Small intestine (tissue), 16 donors: ENCODE measurements at places on chromosomes 11 and 22. TPM values are rescaled to one million over a fixed set of nuclear protein-coding genes. Genes with fewer than 3 reads are reported as not detected.
A peak's percentile ranks its signal among the peaks of the same experiment; 100 is the strongest.

RAB39A gene
- polyA plus RNA-seq: not detected

DNA sequence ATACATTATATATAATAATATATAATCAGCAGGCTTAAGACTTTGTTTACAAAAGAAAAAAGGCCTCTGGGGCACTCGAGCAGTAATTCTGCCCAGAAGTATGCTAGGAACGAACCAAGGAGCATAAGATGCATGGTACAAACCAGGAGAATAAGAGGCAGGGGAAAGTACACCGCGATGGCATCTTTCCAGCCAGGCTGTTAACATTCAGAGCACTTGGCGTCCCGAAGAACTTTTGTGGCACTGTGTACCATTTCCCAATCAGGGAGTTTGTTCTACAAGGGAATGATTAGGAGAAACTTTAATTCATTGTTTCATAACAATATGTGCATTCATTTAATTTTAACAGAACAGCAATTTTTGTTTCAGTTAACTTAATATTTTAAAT is 125.1 kb downstream of the WT1 start:
- no peaks in the 10 kb centered on the region for H3K4me1 ChIP-seq
- DNase-seq: no peak
- H3K27ac ChIP-seq: no peak overlapping the region
- H3K4me3 ChIP-seq: no peak overlapping the region
- no peaks in the 10 kb centered on the region for H3K36me3 ChIP-seq

OR8G5 gene
- not detected for polyA plus RNA-seq

GRCh38 chr22:49368221-49368975 is 459.3 kb downstream of the BRD1 start:
- no peak overlapping the region for H3K4me3 ChIP-seq
- no peak overlapping the region for H3K27ac ChIP-seq
- no peaks in the 10 kb centered on the region for H3K27me3 ChIP-seq
- no peaks in the 10 kb centered on the region for H3K36me3 ChIP-seq

DNA sequence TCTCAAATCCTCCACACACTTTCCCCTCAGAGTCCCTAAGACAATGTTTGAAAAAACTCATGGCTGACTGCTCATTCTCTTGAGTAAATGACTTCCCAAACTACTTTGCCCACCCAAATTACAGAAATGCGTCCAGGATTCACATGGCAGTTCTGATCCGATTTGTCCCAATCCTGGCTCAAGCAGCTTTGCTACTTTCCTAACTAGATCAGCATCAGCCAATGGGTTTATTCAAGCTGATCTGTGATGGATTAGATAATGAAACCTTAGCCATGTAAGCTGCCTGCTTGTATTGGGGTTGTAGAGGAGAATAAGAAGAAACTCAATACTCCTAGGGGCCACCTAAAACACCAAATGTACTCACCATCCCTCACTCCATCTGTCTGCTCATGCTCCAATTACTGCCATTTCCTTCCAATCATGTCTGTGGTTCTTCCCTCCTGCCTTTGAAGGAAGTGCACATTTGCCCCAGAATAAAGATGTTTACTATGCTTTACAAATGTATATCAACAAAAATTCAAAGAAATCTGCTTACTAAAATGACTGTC is 6.9 kb downstream of the RBFOX2 start:
- H3K4me3 ChIP-seq: no peak overlapping the region
- no peaks in the 10 kb centered on the region for H3K36me3 ChIP-seq
- no peaks in the 10 kb centered on the region for H3K27me3 ChIP-seq
- no peak for DNase-seq

- no peaks in the 10 kb centered on the region for H3K36me3 ChIP-seq
- no peaks in the 10 kb centered on the region for H3K4me1 ChIP-seq
- no peak overlapping the region for H3K4me3 ChIP-seq
- no peak for DNase-seq
Measured at GRCh38 chr11:73963861-73964260, 13.0 kb downstream of the DNAJB13 start.

RASGRP2 gene
- 14.6 TPM for polyA plus RNA-seq

PGA5 gene
- polyA plus RNA-seq: 0.89 TPM

SCN3B gene
- polyA plus RNA-seq: under 0.01 TPM

GRCh38 chr22:30268331-30268730 is 1.7 kb upstream of the OSM start:
- no peak overlapping the region for H3K4me3 ChIP-seq
- no peaks in the 10 kb centered on the region for H3K27me3 ChIP-seq

C11orf87 gene
- polyA plus RNA-seq: 0.01 TPM

- no peak for DNase-seq
- no peaks in the 10 kb centered on the region for H3K36me3 ChIP-seq
- peaks cover 22% of the 10 kb centered on the region for H3K4me1 ChIP-seq
- no peak overlapping the region for H3K4me3 ChIP-seq
Measured at GRCh38 chr11:129417458-129417857, 41.8 kb downstream of the BARX2 start.

GRCh38 chr11:70128435-70128906 is 50.4 kb downstream of the ANO1 start:
- no peak for DNase-seq
- H3K4me3 ChIP-seq: no peak overlapping the region
- H3K27me3 ChIP-seq: no peaks in the 10 kb centered on the region
- no peak overlapping the region for H3K27ac ChIP-seq
- peaks cover 9% of the 10 kb centered on the region for H3K36me3 ChIP-seq
- no peaks in the 10 kb centered on the region for H3K4me1 ChIP-seq

UCP3 gene
- polyA plus RNA-seq: 0.84 TPM

DNA sequence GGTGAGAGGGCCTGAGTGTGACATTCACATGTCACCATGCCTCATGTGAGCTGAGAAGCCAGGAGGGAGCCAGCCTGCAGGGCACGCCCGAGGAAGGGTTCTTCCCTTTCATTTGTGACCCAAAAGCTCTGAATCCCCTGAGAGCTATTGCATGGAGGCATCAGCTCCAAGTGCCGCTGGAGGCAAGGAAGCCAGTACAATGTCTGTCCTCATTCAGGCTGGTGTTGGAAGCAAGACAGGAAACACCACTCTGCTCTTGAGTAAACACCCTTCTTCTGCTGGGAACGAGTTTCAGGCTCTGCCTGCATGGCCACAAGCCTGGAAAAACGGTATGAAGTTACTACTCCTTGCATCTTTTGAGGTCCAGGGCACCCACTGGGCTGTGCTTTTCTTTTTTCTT is 83.8 kb upstream of the LARGE1 start:
- DNase-seq: no peak
- H3K4me1 ChIP-seq: no peaks in the 10 kb centered on the region
- no peaks in the 10 kb centered on the region for H3K36me3 ChIP-seq
- no peak overlapping the region for H3K4me3 ChIP-seq

DNA sequence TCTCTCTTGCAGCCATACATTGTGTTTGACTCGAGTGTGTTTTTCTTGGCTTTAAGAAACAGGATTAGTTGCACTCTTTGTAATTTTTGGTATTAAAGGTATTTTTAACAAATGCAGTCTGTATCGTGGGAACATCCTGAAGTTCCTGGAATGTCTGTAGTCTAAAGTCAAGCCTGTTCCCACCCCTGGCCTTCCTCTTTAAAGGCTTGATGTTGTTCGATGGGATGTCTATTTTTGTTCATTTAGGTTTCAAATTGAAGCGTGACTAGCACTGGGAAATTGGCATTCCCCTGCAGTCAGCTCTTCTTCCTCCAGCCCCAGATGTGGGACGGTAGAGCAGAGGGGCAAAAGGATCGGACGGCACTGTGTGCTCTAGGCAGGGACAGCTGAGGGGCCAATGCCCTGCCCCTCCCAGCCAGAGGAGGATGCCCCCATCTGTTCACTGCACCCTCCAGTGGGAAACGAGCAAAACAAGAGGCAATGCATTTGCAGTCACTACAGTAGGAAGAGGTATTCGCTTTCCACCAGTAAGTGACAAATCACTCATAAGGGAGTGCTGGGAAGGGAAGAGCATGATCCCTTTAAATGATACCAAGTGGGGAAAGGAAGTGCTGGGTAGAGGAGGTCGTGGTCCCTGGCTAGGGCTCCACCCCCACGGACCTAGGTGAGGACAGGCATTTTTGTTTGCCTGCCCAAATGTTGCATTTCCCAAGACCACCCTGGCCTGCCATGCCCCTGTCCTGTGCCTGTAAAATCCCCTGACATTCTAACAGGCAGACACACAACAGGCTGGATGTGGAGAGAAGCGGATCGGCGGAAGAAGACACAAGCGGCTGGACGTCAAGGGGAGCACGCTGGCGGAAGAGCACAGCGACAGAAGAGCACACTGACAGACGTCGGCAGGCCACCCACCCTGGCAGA is 47.4 kb upstream of the SEPTIN5 start:
- H3K27ac ChIP-seq: no peak overlapping the region
- H3K4me3 ChIP-seq: no peak overlapping the region
- no peak for DNase-seq
- no peaks in the 10 kb centered on the region for H3K4me1 ChIP-seq
- H3K36me3 ChIP-seq: no peaks in the 10 kb centered on the region

GRCh38 chr11:12161137-12161536 is 50.7 kb downstream of the MICAL2 start:
- no peak overlapping the region for H3K4me3 ChIP-seq
- no peaks in the 10 kb centered on the region for H3K27me3 ChIP-seq
- peaks cover 33% of the 10 kb centered on the region for H3K36me3 ChIP-seq
- DNase-seq: no peak

DNA sequence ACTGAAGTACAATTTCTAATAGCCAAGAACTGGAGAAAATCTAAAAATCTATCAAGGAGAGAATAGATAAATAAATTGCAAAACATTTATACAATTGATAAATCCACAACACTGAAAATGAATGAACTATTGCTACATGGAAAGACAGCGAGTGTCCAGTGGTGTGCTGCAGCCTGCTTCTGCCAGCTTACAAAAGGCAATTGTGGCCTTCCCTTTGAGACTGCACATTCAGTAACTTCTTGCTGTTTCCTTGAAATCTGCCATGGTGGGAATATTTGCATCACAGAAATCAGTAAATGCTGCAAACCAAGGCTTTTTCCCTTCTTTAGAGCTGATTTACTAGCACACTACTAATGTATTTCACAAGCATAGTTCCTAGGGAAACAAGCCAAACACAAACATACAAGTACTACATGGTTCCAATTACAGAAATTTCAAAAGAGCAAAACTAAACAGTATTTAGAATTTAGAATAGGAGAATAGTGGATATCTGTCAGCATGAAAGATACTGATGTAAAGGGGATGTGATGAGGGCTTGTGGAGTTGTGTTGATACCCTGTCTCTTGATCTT is 76.9 kb upstream of the TRIM77 start:
- no peaks in the 10 kb centered on the region for H3K27me3 ChIP-seq
- H3K36me3 ChIP-seq: no peaks in the 10 kb centered on the region
- no peaks in the 10 kb centered on the region for H3K4me1 ChIP-seq
- no peak for DNase-seq
- no peak overlapping the region for H3K4me3 ChIP-seq

GNG3 gene
- polyA plus RNA-seq: not detected

PIH1D2 gene
- polyA plus RNA-seq: 1.2 TPM

- peaks cover 24% of the 10 kb centered on the region for H3K4me1 ChIP-seq
- H3K27ac ChIP-seq: no peak overlapping the region
- no peaks in the 10 kb centered on the region for H3K27me3 ChIP-seq
- no peak overlapping the region for H3K4me3 ChIP-seq
- DNase-seq: peak; percentile 15
Measured at GRCh38 chr11:86787656-86788055, 12.7 kb upstream of the PRSS23 start.

DNA sequence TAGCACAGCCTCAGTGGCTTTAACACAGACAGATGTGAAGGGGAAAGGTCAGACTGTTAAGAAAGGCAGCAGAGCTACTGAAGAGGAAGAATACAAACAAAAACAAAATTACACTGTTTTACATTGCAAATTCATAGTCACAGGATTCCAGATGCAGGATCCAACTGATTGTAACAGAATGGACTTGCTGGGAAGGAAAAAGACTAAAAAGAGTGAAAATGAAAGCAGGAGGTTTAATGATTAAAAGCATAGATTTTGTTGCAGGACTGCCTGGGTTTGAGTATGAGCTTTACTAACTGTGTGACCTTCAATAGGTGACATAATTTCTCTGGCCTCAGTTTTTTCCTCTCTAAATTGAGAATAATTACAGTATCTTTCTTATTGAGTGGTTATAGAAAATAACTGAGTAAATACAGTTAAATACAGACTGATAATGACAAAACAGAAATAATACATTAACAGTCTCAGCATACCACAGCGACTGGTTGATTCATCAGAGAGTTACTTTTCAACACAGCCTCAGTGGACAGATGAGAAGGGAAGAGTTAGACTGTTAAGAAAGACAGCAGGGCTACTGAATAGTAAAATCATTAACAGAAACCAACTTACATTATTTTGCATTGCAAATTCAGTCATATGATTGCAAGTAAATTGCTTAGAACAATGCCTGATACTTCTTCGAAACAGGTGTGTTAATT is 704.2 kb upstream of the TENM4 start:
- no peaks in the 10 kb centered on the region for H3K36me3 ChIP-seq
- no peak overlapping the region for H3K4me3 ChIP-seq
- H3K27me3 ChIP-seq: no peaks in the 10 kb centered on the region
- H3K27ac ChIP-seq: no peak overlapping the region
- no peaks in the 10 kb centered on the region for H3K4me1 ChIP-seq
- DNase-seq: no peak
